ENCODE measurements at places on chromosomes 5 and 9.

DNA sequence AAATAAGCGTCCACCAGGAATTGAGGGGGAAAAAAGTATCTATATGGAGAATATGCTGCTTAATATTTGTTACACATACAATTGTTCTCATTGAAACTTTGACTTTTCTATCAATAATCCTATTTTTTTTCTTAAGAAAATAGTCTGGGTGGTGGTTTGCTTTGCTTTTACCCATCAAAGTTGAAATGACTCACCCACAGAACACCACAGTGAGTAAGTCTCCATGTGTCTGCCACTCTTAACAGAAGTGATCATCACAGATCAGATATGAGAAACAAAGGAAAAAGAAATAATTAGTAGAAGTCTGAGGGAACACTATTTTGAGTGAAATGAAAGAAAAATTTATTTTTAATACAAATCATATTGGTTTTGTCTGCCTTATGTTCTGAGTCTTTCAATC lies 742.8 kb downstream of the CDH9 start:
- no peak for DNase-seq

DNA sequence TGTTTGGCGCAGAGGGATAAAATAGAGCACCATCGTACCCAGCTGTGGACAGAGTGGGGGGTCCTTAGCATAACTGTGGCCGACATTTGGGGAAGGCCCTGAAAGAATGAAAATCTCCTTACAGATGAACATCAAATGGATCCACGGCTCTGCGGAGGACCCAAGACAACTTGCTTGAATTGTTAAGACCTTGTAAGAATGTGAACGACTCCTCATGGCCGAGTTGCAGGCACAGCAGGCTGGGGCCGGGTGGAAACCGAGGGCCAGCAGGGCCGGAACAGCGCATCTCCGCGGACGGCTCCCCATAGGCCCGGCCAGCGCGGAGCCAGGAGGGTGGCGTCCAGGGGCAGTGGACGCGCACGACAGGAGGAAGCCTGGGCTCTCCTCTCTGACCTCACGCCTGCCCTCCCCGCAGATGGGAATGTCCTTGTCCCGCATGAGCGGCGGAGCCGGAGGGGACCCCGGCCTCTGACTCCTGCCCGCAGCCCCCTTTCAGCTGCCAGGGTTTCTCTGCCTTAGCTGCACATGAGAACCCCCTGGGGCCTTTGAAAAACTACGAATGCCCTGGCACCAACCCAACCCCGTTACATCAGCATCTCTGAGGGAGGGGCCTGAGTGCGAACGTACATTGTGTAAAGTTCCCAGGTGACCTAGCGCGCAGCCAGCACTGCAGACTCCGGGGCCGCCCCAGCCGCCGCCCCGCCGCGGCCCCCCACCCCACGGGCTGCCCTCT lies 36.2 kb upstream of the PTCH1 start:
- no peak for DNase-seq

- peak; percentile 8 for DNase-seq
These were observed 303.9 kb upstream of the EDIL3 start for GRCh38 chr5:84688566-84688965.

GRCh38 chr5:53882676-53883031 lies 322.2 kb downstream of the NDUFS4 start:
- no peak for DNase-seq

GRCh38 chr5:141475625-141476131 lies at the start of gene PCDHGC3:
Gene PCDHGC3 (plus strand): TSS chr5:141475966. CDS start chr5:141476117, 151 bp downstream.
- peak; percentile 90 for DNase-seq

- DNase-seq = no peak
These were observed 137.8 kb downstream of the SEMA6A start for GRCh38 chr5:116436674-116437350.

- peak; percentile 23 for DNase-seq
These were observed 367.9 kb upstream of the GRAMD2B start for GRCh38 chr5:126055348-126055729.

- DNase-seq = no peak
These were observed 1523.6 kb upstream of the WWC1 start for GRCh38 chr5:166767858-166768257.

GRCh38 chr9:556199-556598 lies 285.3 kb upstream of the DMRT1 start:
- DNase-seq = no peak

- no peak for DNase-seq
These were observed 24.7 kb upstream of the NOL6 start for GRCh38 chr9:33498387-33498786.

GRCh38 chr9:110801426-110801825 lies 132.8 kb downstream of the MUSK start:
- no peak for DNase-seq

DNA sequence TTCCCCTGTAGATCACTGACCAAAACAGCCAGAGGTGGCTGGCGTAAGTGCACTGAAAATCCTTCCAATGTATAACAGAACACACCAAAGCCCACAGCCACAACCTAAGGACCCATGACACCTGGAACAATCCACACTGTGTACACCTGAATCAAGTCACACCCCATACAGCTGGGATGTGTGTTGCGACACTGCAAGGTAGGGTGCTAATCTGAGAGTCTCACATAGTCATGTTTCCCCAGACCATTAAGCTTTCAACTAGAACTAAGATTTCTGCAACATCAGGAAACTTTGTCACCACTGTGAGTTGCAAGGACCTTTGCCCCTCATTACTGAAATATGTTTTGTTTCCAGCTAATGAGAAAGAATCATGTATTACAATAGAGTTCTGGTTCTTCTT lies 59.4 kb downstream of the MED27 start:
- no peak for DNase-seq

DNA sequence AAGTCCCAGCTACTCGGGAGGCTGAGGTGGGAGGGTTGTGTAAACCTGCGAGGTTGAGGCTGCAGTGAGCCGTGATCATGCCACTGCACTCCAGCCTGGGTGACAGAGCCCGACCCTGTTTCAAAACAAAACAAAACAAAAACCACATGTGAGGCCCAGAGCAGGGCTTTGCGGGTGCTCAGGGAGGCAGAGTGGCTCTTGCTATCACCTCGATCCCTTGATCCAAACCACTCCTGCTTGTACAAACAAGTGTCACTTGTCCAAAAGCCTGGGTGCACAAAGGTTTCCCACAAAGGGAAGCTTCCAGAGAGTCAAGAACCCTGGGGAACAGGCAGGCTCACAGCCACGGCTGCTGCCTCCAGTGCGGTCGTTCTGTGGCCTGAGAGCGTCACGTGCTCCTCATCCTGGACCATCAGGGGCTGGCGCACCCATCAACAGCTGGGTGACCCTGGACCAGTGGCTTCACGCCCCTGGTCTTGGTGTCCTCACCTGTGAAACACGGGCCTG lies 162.7 kb downstream of the C9orf50 start:
- DNase-seq = no peak

- no peak for DNase-seq
These were observed 4.4 kb upstream of the CD180 start for GRCh38 chr5:67200809-67201562.

DNA sequence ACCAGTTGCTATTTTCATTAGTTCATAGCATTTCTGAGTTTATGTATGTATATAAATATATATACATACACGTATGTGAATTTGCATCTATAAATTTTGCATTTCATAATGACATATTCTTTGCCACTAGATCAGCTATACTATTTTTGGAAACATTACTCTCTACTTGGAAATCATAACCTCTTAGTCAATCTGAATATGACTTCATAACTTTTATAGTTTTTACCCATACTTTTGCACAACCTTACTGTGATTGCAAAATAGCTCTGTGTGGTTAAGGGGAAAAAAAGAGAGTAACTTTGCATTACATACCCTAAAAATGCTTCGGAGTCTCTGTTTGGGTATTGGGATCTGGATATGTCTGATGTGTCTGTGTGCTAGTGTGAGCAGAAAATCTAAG lies 44.9 kb upstream of the ADAMTSL1 start:
- no peak for DNase-seq

GRCh38 chr5:158880483-158881001 lies 219.2 kb downstream of the EBF1 start:
- DNase-seq = no peak

- no peak for DNase-seq
These were observed 871.4 kb downstream of the MAT2B start for GRCh38 chr5:164376843-164377242.

- DNase-seq = no peak
These were observed 22.2 kb downstream of the SHB start for GRCh38 chr9:38046661-38047300.

DNA sequence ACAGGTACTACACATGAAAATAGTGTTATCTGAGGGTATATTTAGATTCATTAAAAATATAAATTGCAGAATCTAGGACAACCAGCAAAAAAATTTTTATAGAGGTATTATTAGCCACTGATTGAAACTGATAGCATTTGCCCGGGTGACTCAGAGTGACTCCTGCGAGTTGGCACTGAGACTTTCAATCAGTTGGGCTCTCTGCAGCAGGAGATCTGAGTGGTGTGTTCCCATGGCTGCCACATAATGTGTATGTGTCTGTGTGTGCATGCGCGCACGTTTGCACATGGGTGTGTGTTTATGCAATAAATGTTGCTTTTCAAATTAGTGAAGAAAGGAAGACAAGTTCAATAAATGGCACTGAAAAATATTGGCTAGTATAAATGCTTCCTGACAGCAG lies 100.1 kb upstream of the MRPS30 start:
- no peak for DNase-seq

GRCh38 chr5:131769336-131769735 lies 27.5 kb downstream of the FNIP1 start:
- DNase-seq = no peak

DNA sequence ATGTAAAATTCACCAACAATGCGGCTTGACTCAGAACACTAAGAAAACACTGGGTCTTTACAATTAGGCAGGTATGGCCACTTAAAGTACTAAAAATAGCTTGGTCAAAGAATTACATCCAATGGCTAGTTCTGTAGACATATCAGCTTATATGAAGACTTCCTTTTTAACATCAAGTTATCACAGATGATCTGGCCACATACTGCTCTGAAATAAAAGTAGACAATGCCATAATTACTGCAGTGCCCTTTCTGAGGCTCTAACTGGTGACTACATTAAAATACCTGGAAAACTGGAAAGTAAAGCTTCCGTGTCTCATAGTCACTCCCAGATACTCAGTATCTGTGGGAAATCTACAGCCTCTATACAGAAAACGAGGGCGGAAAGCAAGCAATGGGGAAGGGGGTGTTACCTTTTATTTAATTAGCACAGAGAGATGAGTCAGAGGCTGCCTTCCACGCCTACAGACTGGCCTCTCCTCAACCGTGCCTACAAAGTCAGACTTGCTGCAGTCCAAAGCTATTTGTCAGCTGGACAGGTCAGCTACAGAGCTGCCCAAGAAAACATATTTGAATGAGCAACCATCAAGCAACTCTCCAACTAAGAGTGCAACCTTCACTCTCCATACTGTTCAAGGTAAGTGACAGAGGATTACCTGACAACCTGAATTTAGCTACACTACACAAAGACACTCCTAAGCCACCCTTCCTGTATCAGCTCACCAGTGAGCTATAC lies 8.7 kb downstream of the SERINC5 start:
- peak; percentile 92 for DNase-seq

DNA sequence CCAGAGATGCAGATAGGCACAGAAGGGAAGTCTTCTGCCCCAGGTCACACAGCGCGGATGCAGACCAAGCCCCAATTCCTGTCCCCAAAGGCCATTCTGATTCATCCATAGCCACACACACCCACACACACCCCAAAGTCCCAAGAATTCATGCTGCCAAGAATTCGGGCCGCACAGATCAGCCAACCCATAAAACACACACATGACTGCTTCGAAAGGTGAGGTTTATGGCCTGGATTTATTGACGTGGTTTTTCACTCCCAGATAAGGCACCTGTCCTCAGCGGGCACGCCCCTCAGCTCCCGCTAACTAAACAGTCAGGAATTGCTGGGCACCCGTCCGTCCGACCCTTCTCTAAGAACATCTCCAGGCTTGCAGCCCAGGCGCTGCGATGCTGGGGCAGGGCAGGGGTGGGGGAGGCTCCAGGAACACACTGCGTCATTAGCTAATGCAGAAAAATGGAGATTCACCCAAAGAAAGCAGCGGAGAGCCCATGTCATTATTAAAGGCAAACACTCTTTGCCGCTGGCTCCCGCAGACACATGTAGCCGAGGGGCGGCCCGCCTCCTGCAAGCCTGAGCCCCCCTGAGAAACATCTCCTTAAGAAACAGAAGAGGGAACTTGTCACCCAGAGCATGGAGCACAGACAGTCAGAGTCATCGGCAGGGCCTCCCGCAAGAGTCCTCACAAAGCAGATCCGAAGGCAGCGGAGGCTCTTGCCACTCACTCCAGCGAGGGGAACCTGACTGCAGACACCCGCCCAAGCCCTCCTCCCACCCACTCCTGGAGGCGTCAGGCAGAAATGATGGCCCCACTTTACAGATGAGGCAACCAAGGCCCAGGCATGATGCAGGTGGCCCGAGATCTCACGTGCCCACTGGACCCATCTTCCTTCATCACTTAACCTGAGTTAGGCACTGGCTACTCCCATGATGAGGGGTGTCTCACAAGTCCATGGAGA lies 19.9 kb downstream of the VAV2 start:
- no peak for DNase-seq

DNA sequence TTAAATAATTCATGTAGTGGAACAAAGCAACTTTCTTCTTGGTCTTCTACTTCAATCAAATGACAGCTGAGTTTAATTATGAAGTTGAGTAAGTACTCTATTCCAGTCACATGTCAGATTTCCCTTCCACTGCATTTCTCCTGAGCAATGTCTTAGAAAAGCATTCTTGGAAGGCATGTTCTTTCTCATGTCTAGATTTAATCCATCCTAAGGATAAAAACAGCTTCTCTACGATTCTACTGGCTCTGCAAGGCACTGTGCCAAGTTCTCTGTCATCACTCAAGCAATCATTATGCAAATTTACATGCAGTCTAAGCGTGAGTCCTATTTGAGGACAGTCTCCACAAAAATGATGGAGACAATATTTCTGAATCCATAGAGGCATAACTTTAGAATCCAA lies 142.4 kb downstream of the YIPF5 start:
- DNase-seq = no peak

- no peak for DNase-seq
These were observed 17.8 kb downstream of the TBC1D9B start for GRCh38 chr5:179889885-179890284.

- no peak for DNase-seq
These were observed 29.8 kb upstream of the ENHO start for GRCh38 chr9:34552606-34552981.

GRCh38 chr5:155735388-155735787 lies 591.6 kb upstream of the SGCD start:
- DNase-seq = no peak

Data from Caki2 (cell line).